ENCODE measurements at places on chromosomes 16 and 17.

DNA sequence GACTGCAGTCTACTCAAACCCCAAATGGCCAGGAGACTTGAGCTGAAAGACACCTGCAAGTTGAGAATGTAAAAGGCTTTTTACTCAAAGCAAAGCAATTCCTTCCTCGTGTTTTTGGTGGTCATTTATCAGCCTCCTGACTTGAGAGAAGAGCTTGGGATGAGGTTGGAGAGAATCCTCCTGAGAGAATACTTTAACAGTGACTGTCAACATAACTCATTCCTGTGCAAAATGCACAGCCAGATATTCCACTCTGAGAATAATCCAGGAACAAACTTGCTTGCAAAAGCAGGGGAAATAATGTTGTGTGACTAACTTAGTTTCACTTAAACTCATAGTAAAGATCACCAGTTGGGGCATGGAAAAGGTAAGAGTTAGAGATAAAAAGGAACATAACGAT is 53.4 kb downstream of the SNTB2 start:
- DNase-seq: no peak

DNA sequence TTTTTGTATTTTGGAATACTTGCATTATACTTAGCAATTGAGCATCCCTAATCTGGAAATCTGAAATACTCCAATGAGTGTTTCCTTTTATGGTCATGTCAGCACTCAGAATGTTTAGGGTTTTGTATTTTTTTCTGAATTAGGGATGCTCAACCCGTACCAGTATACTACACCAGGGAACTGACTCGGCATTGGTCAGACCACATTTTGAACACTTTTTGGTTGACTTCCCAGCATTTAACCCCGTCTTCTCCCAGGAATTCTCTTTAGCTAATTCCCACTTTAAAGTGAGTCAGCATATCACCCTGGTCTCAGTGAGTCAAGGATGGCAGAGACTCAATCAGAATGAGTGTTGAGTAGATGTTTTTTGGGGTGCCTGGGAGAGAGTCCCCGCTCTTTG is 177.9 kb downstream of the SPECC1 start:
- DNase-seq: no peak

- no peak for DNase-seq
Measured at GRCh38 chr16:57920880-57921229, 50.1 kb downstream of the CNGB1 start.

GRCh38 chr16:56869513-56870275 is 4.7 kb downstream of the SLC12A3 start:
- DNase-seq: no peak

- no peak for DNase-seq
Measured at GRCh38 chr17:67372751-67373150, 4.3 kb upstream of the PITPNC1 start.

DNA sequence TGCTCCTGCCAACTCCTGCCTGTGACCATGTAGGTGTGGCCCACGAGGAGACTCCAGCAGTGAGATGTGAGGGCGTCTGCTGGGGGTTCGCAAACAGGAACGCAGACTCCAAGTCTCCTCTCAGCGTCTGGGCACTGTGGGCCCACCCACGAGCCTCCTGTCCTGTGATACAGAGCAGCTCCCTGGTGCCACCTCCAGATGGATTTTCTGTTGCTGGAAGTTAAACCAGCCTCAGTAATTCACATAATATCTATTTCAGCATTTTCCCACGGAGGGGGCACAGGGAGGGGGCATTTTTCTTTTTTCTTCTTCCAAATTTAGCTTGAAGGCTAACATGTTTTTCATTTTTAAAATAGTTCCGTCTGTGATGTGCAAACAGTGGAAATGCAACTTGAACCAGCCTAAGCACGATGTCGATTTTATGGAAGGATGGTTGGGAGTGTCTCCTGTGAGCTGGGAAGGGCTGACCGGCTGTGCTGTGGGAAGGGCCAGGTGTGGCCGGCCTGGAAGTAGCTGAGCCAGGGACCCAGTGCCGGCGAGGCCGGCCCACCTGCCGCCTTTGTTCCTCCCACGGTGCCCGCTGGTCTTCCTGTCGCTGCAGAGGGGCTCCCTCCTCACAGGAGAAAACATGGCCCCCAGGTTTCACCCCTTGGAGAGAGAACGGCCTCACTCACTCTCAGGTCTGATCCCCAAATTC is 3.9 kb upstream of the RAB40B start:
- DNase-seq: no peak

GRCh38 chr16:31708348-31708747 is 165.3 kb upstream of the ZNF267 start:
- DNase-seq: no peak

DNA sequence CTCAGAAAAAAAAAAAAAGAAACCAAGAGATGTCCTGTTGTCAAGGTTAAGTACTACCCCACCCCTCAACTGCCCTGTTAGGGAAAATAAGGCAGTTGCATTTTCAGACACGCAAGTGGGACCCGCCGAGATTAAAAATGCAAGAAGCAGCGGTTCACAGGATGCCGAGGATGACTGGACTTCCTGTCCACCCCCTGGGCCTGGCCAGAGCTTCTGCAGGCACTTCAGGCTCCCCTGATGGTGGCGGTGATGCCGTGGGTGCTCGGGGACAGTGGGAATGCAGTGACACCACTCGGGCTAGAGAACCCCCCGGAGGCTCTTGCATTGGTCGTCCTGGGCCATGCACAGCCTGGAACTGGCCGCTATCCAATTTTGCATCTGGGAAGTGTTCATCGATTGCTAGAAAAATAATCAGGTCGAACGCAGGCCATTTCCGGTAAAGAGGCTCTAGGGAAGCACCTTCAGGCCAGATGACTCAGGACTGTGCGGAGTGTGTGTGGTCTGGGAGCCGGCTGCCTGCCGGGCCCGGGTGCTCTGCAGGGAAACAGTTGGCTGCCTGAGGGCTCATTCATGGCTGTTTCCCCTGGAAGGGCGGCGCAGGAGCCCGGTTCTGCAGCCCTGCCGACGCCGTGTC is 13.4 kb upstream of the CRISPLD2 start:
- no peak for DNase-seq

GRCh38 chr16:85525420-85526184 is 87.5 kb upstream of the GSE1 start:
- no peak for DNase-seq

GRCh38 chr17:39238311-39238972 is 12.7 kb upstream of the STAC2 start:
- peak; percentile 56 for DNase-seq

DNA sequence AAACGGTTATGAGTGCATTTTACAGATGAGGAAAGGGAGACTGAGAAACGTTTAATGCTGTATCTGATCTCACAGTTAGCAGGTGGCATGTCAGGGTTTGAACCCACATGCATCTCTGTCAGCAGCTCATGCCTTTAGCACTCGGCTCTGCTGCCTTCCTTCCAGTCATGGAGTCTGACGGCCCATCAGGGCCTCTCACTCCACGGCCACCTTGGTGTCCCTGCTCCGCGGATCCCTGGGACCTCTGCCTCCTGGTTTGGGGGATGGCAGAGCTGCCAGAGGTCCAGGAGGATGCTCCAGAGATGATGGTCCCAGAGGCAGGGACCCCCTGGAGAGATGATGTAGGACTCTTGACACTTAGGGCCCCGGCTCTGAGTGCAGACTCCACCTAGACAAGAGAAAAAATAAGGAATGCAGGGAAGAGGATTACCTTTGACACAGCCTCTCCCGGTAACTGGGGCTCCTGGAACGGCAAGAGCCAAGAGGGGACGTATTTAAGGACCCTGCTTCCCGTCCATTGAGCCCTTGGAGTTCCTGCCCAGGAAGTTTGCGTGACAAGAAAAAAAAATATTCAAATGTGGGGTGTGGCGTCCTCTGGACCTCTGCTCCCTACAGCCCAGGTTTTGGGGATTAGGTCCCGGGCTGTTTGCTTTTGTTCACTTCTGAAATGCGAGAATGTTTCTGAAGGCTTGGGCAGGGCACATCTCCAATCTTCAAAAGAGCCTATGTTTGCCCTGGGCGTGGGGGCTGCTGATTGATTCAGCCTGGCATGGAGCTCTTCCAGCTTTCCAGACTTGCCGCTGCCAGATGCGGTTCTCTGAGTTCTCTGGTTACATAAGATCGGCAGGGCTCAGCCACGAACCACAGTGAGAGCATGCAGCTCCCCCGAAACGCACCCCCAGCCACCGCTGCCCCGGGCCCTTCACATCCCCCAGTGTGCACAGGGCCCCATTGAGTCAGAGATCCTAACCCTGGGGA is at the start of gene ALDH3A1:
Gene ALDH3A1, minus strand, starts transcription at position 470 of the 978 bp plus-strand sequence. CDS start 3,169 bp downstream, outside the sequence.
- no peak for DNase-seq

- peak; percentile 53 for DNase-seq
Measured at GRCh38 chr16:84599521-84600202, 18.2 kb downstream of the COTL1 start.

DNA sequence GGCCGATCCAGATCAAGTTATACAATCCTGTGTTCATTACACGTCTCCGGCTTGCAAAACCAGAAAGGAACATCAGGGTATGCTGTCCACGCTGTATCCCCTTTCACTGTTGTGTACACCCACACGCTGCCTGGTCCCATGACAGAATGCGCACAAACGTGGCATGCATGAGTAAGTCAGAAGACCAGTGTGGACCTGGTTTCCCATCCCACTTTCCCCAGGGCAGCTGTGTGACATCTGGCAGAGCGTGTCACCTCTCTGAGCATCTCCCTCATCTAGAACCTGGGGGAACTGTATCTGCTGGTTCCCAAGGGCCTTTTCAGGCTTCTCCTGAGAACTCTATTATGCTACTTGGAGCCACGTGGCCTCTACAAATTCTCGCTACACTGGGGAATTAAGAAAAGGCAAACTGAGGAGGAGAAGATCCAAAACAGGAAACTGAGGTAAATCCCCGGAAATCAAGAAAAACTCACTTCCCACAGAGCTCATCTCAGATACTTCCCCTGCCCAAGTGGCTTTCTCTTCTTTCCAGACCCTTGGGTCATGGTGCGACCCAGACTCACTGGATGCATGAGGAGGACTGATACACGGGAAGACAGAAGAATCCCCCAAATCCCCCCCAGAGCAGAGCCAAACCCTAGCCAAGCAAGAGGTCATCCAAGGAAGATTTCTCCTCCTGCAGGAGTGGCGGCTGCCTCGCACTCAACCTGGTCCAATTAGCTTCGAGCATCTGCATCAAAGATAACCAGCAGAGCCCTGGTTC is 139.3 kb downstream of the GAS7 start:
- no peak for DNase-seq

DNA sequence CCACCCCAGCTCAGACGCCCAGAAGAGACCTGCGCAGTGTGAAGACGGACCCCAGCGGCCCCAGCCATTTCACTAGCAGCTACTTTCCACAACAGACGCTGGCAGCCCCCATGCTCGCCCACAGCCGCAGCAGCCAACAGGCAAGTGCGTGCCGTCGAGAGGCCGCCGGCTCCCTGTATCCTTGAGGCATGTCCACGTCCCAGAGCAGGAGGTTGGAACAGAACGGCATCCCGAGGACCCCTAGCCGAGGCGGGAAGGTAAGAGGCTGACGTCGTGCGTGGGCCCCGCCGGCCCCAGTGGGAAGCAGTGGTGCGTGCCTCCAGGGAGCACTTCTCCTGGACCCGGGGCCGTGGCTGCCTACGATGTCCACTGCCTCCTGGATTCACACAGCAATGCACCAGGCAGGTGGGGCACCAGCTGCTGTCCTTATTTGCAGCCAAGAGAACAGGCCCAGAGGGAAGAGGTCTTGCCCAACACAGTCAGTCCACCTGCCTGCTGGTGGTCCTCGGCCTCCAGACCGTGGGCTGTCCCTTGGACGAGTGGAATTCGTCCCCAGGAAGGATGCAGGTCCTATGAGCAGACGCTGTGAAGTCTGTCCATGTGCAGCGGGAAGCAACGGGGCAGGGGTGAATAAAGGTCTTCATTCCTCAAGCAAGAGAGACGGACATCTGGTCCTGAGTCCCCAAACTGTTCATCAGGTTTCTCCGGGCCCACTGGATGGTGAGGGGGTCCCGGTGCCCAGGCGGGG is 38.5 kb downstream of the SLC7A5 start:
- DNase-seq: peak; percentile 1

DNA sequence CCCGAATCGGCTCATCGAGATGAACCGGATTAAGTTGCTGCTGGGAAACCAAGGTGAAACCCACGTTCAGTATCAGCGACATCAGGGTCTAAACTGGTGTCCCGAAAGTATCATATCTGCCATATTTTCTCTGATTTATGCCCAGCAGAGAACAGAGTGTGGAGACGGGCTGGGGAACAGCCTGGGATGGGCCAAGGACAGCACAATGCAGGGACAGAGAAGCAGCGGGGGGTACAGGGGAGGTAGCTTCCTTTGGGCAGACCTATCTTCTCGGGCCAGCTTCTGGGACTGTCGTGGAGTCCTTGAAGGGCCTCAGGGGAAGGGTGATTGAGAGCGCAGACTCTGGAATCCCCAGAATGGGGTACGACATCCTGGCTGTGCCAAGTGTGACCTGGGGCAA is 17.5 kb upstream of the MLKL start:
- no peak for DNase-seq

DNA sequence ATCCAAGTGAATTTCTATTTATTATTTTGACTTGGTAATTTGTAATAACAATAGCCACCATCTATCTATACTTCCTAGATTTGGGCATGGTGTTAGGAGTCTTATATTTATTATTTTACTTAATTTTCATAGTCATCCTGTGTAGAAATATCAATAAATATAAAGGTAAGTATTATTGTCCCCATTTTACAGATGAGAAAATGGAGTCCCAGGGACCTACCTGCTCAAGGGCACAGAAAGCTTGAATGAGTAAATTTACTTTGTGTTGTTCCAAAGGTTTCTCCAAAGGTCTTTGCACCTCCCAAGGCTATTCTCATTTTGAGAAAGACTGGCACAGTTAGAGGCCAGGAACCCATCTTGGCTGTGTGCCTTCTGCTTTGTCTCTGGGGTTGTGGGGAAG is 738.3 kb downstream of the WWOX start:
- no peak for DNase-seq

DNA sequence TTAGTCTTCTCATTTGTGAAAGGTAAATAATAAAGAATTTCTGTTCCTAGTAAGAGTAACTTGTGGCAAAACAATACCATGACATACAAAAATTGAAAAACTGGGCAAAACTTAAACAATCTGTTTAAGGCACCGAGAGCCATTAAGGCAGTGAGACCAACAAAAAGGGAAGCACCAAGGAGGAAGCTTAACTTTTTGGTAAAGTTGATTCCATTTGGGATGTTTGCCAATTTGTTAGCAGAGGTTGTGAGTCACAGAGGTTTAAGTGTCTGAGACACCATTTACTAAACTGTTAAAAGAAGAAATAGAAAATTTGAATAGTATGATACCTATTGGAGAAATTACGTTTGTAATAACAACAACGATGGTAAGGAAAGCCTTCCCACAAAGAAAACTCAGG is 4.9 kb downstream of the SLC35G3 start:
- no peak for DNase-seq

DNA sequence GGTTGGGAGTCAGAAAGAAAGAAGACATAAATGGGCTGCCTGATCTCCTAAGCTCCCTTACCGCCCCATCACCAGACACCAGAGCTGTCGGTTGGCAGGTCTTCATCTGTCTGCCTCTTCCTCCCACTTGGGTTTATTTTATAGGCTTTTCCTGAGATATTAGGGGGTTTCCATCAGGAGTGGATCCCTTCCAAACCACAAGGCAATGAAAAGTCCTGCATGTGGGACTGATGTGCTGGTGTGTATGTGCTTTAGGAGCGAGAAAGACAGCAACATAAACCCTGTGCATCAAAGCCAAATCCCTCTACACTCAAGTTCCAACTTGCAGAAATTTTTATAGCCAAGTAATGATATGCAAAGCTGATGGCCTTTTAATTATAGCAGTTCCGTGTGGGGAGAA is 389.5 kb downstream of the SLC39A11 start:
- no peak for DNase-seq
